ENCODE measurements at places on chromosomes 1 and 21.

- DNase-seq, result no peak
Measured at GRCh38 chr1:18322368-18323032, 158.2 kb upstream of the KLHDC7A start.

- DNase-seq, result no peak
Measured at GRCh38 chr21:37547615-37548200, 181.1 kb downstream of the DYRK1A start.

- peak; percentile 69 for DNase-seq
Measured at GRCh38 chr1:47409311-47410067, 6.6 kb upstream of the FOXE3 start.

DNA sequence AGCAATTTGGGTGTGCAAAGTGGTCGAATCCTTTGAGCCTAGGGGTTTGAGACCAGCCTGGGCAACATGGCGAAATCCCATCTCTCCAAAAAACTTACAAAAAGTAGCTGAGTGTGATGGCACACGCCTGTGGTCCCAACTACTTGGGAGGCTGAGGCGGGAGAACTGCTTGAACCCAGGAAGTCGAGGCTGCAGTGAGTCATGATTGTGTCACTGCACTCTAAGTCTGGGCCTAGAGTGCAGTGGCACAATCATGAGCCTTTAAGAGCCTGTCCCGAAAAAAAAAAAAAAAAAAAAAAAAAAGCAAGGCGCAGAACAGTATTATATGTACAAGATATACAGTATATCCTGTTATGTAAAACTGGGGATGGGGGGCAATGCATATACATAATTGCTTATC lies 25.1 kb upstream of the HTR1D start:
- no peak for DNase-seq

GRCh38 chr1:77545970-77546369 lies 136.5 kb downstream of the ZZZ3 start:
- no peak for DNase-seq

DNA sequence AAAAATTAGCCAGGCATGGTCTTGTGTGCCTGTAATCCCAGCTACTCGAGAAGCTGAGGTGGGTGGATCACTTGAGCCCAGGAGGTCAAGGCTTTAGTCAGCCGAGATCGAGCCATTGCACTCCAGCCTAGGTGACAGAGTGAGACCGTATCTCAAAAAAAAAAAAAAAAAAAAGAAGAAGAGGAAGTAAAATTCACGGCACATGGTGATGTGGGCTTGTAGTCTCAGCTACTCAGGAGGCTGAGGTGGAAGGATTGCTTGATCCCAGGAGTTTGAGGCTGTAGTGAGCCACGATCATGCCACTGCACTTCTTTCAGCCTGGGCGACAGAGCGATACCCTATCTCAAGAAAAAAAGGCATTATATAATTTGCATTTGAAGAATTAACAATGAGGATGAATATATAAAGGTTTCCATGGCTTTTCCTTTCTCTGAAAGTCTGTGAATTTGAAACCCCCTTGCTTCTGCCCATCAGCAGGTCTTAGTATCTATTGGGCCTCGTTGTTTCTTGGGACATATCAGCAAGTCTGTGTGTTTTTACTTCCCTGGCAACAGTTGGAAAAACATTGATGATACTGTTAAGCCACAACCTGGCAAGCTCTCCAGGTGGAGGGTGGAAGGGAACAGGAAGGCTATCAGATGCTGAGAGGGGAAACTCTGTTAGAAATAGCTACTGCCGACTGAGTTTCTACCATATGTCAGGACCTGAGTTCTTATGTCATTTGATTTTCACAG lies 4.6 kb upstream of the PLA2G2D start:
- no peak for DNase-seq

GRCh38 chr1:89351597-89352311 lies 12.1 kb upstream of the GBP6 start:
- DNase-seq, result no peak

- DNase-seq, result no peak
Measured at GRCh38 chr1:151135433-151136385, 10.7 kb downstream of the SEMA6C start.

DNA sequence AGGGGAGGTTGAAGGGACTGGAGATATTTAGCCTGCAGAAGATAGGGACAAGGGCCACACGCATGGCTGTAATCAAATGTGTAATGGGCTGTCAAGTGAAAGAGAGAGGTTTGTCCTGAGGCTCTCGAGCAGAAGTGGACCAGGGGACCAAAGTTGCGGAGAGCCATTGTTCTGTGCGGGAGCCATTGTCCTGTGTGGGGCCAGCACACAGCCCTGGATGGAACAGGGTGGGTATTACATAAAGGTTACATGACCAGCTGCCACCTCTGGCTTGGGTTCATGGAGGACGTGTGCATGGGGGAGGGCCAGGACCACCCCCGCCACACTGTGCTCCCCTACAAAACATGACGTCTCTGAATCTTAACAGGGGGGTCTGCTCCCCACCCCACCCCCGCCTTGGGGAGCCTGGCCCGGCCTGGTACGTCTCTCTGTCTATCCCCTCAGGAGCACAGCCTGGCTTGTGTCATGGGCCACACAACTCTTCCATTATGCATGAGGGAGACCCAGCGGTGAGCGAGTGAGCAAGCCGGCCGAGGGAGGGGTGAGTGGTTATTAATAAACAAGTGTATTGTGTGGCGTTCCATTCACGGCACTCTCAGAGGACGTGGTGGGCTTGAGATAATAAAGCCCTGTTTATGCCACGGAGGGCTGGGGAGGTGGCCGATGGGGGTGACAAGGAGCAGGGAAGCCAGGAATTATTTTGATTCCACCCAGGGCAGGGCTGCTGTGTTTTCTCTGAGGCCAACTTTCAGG lies at the start of gene NFASC:
NFASC (plus strand) TSS at position 703 of the 753 bp plus-strand sequence. CDS start 73,454 bp downstream, outside the sequence.
- DNase-seq, result no peak

GRCh38 chr1:156973417-156973816 lies 53.0 kb downstream of the LRRC71 start:
- no peak for DNase-seq

DNA sequence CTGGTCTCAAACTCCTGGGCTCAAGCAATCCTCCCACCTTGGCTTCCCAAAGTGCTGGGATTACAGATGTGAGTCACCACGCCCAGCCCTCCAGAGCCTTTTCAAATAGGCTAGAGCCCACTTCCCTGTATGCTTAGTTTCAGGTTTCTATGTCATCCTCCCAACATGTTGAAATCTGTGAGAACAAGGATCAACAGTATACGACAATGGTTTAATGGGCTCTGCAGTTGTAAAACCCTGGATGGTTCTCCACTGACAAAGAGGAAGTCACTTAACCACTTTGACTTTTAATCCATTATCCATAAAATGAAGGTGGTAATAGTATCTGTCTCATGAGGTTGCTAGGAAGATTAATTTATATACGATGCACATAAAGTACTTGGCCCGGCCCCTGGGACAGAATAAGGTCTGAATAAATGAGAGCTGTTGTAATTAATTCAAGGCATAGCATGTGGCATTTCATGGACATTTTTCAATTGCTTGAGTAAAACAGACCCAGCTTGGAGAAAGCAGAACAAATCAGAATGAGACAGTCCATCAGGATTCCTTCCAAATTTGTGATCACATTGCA lies 113.9 kb upstream of the ZNF648 start:
- DNase-seq, result no peak

GRCh38 chr1:224234017-224234416 lies 51.0 kb downstream of the DEGS1 start:
- DNase-seq, result no peak

GRCh38 chr21:43937891-43938309 lies 72.9 kb downstream of the AGPAT3 start:
- DNase-seq, result no peak

- no peak for DNase-seq
Measured at GRCh38 chr1:223207293-223208066, 64.4 kb upstream of the TLR5 start.

DNA sequence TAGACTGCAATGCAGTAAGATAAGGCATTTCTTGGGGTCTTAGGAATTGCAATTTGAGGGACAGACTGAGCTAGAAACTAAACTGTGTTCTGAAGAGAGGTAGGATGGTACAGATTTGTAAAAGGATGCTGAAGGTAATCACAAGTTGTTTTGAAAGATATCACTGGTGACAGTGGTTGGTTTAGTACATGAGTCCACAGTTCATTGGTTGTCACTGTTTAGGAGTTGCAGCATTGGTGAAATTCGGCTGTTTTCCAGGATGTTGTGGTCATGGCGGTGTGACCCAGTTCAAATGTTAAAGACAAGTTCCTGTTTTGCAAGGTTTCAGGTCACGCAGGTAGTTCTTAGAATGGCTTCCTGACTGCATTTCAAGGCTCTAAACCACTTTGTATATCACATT lies 292.8 kb upstream of the B3GALT2 start:
- no peak for DNase-seq

DNA sequence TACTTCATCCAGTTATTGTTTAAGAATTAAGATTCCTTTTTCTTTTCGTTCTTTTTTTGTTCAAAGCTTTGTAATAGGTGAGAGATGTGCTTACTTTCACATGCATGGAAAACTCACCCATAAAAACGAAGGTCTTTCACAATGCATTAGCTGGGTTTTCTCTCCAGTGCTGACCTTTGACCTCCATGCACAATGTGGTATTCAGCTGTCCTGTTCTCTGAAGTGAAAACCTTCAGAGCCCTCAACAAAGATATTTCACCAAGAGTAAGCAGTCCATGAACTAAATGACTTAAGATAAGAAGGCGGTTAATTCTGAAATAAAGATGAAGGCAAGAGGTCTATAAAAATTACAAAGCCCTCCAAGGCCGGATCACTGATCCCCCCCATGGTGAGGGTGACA lies 77.1 kb upstream of the IPO9 start:
- DNase-seq, result no peak

GRCh38 chr21:34337741-34338140 lies 26.1 kb upstream of the KCNE2 start:
- no peak for DNase-seq

GRCh38 chr1:228861832-228862180 lies 126.5 kb downstream of the RHOU start:
- no peak for DNase-seq

- DNase-seq, result peak; percentile 31
Measured at GRCh38 chr1:27563591-27564471, 40.1 kb downstream of the AHDC1 start.

GRCh38 chr1:214187121-214187900 lies 93.6 kb upstream of the SMYD2 start:
- no peak for DNase-seq

GRCh38 chr1:9309080-9309479 lies 16.4 kb downstream of the SPSB1 start:
- no peak for DNase-seq

- DNase-seq, result no peak
Measured at GRCh38 chr1:202967684-202968281, 726 bp upstream of the CYB5R1 start.

DNA sequence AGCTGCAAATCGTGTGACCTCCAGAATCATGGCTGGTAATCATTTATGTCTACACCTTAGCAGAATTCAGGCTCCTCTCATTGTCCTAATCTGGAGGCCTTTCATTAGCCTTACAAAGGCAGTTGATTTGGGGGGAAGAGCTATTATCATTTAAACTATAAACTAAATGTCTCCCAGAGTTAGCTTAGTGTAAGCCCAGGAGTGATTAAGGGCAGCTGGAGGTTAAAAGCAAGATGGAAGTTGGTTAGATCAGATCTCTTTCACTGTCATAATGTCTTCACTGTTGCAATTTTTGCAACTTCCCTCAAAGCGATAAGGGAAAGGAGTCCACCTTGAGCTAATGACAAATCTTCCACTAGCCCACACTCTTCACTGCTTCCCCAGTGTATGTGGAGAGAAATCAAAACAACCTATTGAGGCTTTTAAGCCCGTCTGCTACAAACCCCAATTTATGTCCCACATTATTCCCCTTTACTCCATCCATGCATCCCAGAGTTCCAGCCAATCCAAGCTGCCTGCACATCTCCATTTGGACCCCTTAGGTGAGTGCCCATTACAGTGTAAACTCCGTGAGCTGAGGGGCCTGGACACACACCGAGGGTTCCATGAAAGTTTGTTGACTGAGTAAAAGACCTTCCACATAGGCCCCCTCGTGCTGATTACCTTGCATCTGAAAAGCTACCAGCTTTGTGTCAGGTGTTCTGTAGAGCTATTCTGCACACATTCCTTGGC lies 61.5 kb upstream of the KLHDC7A start:
- no peak for DNase-seq

DNA sequence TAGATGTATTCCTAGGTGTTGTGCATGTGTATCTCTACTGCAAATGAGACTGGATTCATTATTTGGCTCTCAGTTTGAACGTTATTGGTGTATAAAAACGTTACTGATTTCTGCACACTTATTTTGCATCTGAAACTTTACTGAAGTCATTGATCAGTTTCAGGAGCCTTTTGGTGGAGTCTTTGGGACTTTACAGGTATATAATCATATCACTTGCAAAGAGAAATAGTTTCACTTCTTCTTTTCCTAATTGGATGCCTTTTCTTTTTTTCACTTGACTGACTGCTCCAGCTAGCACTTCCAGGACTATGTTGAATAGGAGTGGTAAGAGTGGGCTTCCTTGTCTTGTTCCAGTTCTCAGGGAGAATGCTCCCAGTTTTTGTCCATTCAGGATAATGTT lies 252.2 kb downstream of the SMYD3 start:
- no peak for DNase-seq

DNA sequence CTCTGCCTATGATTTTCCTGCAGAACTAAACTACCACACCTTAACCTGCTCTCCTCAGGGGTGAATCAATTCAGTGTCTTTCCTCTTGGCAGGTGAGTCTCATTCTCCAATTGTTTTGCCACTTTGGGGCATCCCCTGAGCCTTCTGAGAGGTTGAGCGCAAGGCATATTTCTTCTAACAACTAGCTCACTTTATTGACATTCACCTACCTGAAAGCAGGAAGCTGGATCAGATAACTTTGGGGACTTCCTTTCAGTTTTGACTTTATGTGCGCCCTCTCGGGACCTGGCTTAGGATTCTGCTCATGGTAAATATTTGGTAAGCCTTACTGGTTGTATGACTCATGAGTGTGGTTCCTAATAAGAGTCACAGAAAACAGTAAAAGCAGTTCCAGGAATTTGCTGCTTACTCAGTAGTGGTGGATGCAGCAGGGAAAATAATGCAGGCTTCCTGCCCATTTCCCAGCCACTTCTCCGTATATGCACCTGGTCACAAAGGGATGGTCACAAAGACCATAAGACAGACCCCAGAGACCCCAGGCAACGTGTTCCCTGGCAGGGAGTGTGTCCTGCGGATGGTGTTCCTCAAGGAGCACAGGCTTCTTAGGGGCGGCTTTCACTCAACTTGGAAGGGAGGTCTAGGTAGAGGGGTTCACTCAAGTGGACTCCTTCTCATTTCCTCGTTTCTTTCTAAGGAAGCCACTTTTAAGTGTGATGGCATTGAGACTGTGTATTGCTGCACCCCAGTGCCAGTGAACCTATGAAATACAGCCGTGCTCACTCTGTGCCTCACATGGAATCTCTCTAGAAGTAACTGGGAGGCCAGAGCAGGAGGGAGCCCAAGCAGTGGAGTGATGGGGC lies 22.0 kb upstream of the BATF3 start:
- peak; percentile 13 for DNase-seq

GRCh38 chr1:40567825-40568224 lies 36.4 kb downstream of the ZNF684 start:
- no peak for DNase-seq
